ENCODE measurements at places on chromosomes 4 and X.

DNA sequence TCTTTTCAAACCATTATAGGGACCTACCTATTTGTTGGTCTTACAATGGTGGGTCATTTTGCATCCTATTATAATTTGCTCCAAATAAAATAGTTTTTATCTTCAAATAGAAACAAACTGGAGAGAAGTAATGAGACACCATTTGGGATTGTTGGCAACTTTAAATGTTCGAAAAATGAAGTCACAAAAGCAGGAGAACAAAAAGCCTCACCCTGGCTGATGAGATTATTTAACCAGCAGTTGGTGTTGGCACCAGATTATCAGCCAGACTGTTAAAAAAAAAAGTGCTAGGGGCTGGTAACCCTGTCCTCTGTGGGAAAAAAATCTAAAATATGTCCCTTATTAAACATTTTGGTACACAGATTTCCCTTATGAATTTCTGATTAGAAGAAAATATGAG lies 100.3 kb downstream of the DCK start:
- DNase-seq: no peak

GRCh38 chrX:19683817-19684216 lies 168.5 kb upstream of the MAP3K15 start:
- no peak for DNase-seq

DNA sequence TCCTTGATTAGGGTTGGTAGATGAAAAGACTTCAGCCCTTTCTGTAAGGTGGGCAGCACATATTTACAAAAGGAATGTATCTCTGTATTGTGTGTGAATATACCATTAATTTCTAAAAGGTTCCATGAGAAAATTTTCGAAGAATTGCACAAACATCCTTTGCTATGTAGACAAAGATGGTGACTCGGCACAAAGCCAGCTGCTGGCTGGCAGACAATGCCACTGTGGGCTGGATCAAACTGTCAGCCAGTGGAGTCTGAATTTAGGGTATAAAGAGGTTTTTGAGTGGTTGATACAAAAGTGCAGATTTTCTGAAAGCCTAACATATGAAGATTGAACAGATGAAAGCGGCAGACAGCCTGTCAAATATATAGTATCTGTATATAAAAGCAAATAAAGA lies 5.6 kb upstream of the TXK start:
- DNase-seq: no peak

DNA sequence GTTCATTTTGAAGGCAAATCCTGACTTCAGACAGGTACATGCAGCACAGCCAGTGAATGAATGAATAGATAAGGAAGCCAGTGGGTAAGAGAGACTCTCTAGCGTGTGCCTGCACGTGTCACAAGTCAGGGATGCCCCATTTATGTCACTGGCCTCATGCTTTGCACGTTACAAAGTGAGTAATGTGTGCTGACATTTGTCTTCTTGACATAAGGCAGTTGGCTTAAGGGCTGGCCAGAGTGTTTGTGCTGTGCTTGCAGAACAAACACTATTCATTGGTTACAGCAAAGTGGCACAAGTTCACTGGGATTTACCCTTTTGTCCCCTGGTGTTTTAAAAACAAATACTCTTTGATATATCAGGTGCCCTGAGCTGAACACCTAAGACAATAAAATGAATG lies 55.9 kb downstream of the CRMP1 start:
- DNase-seq: no peak

GRCh38 chr4:636628-637159 lies 11.3 kb downstream of the PDE6B start:
- DNase-seq: no peak

- DNase-seq: no peak
These were observed 344.0 kb downstream of the CENPC start for GRCh38 chr4:67201334-67201733.

GRCh38 chr4:132513491-132513890 lies 635.6 kb upstream of the PCDH10 start:
- no peak for DNase-seq

DNA sequence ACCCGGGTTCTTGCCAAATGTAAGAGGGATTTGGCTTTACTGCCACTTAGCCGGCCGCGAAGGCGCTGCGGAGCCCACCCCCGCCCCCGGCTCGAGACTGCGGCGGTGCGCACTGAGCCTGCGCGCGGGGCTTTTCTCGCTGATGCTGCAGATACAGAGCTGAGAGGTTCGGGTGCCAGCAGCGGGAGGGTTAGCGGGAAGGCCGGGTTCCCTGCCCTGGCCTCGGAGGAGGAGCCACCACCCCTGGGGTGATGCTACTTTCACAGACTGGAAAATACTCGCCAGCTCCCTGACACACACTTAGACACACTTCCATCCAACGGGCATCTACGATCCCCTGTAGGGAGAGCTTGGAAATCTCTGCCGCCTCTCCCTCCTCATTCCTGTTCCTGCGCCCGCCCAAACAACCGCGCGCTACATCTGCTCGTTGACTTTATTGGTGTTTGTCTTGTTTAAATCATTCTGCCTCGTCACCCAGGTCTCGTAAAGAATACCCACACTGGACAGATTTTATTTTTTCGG lies 2.1 kb upstream of the PCDH7 start:
- DNase-seq: peak; percentile 53

- no peak for DNase-seq
These were observed 35.3 kb downstream of the FAT1 start for GRCh38 chr4:186688150-186688943.

GRCh38 chr4:127642169-127642568 lies 9.4 kb downstream of the INTU start:
- no peak for DNase-seq

Measured in HTR-8/SVneo (cell line).